Stimulated activated CD8-positive, alpha-beta memory T cell treated with anti-CD3 and anti-CD28 coated beads, Interleukin-15, amount 100 ng/mL, for 24 hours (primary cell): ENCODE measurements at places on chromosomes 4 and X.

DNA sequence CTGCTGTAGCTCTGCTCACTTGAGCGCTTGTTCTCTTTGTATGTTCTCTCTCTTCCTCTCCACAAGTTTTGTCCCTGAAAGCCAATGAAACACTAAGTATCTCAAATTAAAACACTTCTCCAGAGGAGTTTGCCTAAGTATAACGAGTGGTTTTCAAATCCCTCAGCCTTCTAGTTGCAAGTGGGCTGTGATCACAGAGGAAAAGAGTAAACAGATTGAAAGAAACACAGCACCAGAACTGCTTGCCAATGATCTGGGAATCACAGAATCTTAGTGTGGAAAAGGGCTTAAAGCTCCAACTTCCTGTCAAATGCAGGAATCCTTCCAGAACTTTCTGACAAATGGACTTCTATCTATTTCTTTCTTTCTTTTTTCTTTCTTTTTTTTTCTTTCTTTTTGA, 4.8 kb upstream of the PRSS12 start:
- DNase-seq, result no peak

DNA sequence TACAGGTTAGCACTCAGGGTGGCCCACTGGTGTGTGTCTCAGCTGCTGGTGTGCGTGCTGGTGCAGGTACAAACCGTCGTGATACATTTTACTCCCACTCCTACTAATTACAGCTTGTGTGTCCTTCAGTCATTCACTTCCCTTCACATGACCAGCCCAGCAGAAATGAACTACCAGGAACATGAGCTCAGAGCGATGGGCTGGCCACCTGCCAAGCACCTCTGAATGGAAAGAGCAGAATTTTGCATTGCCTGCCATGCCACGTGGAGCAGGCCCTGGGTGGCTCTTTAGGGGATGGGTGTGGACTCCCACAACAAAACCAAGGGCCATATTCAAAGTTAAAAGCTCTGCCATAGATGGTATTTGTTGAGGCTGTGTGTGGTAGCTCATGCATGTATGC, 58.9 kb upstream of the PGM2 start:
- no peak for DNase-seq

- no peak for DNase-seq
Observed at GRCh38 chrX:154712781-154713740, 37.8 kb downstream of the GAB3 start.

GRCh38 chrX:95878874-95879273, 805.8 kb upstream of the DIAPH2 start:
- no peak for DNase-seq

DNA sequence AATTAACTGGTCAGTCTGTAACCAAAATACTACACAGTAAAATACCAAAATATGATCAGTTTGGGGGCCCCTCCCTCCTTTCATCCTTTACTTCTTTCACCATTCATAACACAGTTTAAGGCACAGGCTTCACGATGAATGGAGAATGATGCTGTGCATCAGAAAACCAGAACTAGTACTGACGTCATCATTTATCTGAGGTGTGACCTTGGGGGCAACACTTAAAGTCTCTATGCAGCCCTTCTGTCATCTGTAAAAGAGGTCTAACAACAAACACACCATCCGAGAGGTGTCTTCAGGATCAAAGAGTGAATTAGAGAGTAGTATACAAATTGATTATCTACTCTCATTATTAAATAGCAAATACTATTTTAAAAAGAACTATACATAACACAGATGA, 135.4 kb downstream of the SH3KBP1 start:
- DNase-seq, result no peak

- no peak for DNase-seq
Observed at GRCh38 chrX:30812326-30812725, 76.7 kb downstream of the TAB3 start.

DNA sequence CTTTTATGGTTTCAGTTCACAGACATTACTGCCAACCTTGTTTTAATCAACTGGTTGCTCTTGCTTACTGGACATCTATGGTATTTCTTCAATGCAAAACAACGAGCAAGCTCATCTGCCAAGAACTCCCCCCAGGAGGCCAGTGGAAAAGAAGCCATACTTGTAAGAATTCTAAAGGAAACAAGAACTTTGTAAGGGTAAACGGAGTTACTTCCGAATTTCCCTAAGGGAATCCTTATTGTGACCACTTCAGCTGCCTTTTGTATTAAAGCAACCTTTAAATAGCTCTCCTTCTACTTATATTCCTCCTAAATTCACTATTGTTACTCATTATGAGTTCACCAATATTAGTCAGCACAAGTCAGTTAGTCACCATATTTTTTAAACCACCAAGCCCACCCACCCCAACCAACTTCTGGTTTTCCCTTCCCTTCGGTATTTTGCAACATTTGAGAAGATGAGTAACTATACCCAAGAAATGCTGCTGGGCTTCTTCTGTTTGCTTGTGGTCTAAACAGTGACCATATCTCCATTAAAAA, 602.8 kb upstream of the DIPK2B start:
- DNase-seq, result no peak

DNA sequence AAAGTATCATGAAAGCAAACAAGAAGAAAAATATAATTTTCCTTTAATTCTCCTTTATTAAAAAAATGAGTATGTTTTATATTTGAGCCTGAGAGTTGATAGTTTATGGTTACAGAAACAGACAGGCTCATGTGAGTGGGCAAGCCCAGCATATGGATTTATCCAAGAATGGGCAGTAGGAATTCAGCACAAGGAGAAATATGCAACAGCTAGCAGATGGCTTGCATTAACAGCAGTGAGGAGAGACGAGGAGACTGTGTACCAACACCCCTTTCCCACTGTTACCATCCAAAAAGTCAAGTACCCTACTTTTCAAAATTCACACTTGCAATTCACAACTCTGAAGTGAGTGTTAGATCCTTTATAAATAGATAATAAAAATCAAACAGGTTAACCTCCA, 1760.2 kb upstream of the TENM3 start:
- no peak for DNase-seq

DNA sequence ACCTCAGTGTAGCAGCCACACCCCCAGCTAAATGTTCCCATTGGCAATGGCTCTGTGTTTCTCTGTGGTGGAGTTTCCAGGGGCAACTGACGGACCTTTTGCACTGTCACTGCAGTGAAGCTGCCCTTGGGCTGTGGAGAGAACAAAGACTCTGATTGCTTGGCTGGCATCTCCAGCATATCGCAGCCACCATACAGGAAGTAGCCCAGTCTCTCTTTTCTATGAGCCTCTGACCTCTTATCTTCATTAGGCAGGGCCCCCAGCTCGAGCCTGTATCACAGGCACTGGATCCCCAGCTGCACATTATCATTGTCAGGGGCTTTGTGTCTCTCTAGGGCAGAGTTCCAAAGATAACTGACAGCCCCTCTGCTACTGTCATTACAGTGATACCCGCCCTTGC, 483.5 kb downstream of the ARAP2 start:
- no peak for DNase-seq

- no peak for DNase-seq
Observed at GRCh38 chr4:3659131-3659530, 107.1 kb upstream of the ADRA2C start.

GRCh38 chr4:159240687-159241086, 137.8 kb downstream of the RAPGEF2 start:
- DNase-seq, result no peak

DNA sequence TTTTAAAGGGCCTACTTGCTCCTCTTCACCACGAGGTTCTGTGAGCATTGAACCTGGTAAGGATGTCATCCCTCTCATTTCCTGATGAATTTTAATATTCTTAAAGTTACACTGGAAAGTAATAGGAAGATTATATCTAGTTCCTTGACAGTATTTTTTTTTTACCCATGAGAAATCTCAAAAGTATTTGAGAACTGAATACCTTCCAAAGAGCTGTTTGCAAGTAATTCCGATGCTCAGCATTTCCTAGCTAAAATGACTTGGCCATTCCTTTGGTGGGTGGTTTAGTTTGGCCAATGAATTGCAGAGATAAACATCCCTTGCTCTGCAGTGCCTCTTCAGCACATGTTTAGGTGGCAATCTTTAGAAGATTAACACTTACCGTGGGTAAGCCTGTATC, 110.2 kb upstream of the WDR1 start:
- no peak for DNase-seq
